ENCODE measurements at places on chromosomes 2 and 18.

- DNase-seq, result no peak
Observed at GRCh38 chr2:157442636-157443035, 1.3 kb downstream of the CYTIP start.

GRCh38 chr2:68687018-68687417 is 43.6 kb downstream of the PROKR1 start:
- DNase-seq, result no peak

GRCh38 chr2:206250041-206250897 is 24.2 kb upstream of the ZDBF2 start:
- DNase-seq, result no peak

- no peak for DNase-seq
Observed at GRCh38 chr18:32302806-32303205, 113.0 kb downstream of the MEP1B start.

GRCh38 chr2:17557596-17557995 is 17.1 kb downstream of the VSNL1 start:
- DNase-seq, result no peak

GRCh38 chr2:150729495-150729955 is 242.1 kb upstream of the RND3 start:
- DNase-seq, result no peak

- no peak for DNase-seq
Observed at GRCh38 chr2:105592288-105592687, 152.4 kb upstream of the NCK2 start.

- no peak for DNase-seq
Observed at GRCh38 chr18:8368512-8369217, 240.6 kb upstream of the RAB12 start.

GRCh38 chr18:13217466-13217961 is 1.0 kb upstream of the LDLRAD4 start:
- peak; percentile 11 for DNase-seq

DNA sequence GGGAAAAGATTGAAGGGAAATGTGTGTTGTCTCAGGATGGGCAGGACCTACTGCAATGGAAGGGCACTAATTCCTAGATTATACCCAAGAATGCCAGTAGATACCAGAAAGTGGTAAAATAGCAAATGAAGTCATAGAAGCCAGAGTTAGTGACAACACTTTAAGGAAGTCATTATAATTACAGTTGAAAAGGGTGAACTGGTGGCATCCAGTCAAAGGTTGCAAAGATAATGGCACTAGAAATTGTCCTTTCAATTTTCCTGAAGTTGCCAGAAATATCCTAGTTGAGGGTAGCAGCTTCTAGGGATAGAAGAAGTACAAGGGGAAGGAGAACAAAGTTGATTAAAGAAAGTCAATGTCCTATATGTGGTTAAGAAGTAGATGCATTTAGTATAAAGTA is 68.8 kb upstream of the GLS start:
- no peak for DNase-seq

DNA sequence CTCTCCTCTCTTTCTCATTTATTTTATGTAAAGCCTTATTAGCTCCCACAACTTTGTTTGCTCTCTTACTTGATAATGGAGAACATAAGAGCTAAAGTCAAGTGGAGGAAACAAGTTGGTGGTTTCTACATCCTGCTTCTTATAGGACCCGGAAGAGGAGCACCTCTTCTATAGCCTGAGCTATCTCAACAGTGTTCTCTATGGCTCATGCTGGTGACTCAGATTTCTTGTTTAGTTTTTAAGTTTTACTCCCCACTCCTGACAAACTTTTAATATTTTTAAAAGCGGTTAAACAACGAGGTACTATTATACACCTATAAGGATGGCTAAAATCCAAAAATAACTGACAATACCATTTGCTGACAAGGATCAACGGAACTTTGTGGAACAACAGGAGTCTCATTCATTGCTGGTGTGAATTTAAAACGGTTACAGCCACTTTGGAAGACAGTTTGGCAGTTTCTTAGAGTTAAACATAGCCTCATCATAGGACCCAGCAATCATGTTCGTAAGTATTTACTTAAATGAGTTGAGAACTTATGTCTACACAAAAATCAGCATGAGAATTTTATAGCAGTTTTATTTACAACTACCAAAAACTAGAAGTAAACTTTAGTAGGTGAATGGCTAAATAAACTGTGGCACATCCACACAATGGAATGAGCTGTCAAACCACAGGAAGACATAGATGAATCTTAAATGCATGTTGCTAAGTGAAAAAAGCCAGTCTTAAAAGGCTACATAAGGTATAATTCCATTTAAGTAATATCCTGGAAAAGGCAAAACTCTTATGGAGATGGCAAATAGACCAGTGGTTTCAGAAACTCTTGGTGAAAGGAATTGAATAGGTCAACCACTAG is 12.7 kb upstream of the CDC42EP3 start:
- DNase-seq, result no peak

DNA sequence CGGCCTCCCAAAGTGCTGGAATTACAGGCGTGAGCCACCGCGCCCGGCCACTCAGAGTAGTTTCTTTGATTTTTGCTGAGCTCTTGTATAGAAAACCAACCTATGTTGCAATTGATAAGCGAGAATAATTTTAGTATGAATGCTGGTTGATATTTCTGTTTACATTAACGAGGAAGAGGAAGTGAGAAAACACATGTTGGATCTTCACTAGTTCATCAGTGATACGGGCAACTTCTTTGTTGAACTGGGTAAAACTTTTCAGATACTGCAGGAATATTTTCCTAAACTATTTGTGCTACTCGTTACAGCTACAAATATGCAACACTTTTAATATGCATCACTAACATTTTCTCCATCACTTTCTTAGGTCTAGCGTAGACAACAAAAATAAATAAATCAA is 67.9 kb upstream of the SLC25A52 start:
- DNase-seq, result no peak

GRCh38 chr2:169649278-169649677 is 44.9 kb downstream of the CFAP210 start:
- DNase-seq, result no peak

GRCh38 chr2:187117483-187117882 is 268.5 kb upstream of the ZSWIM2 start:
- DNase-seq, result no peak

- DNase-seq, result no peak
Observed at GRCh38 chr2:148971547-148971946, 67.0 kb upstream of the LYPD6B start.

GRCh38 chr2:188477564-188478103 is 186.0 kb downstream of the GULP1 start:
- DNase-seq, result no peak

- DNase-seq, result no peak
Observed at GRCh38 chr2:188785061-188785460, 189.1 kb upstream of the COL3A1 start.

GRCh38 chr2:220465700-220466099 is 838.3 kb downstream of the SLC4A3 start:
- no peak for DNase-seq

DNA sequence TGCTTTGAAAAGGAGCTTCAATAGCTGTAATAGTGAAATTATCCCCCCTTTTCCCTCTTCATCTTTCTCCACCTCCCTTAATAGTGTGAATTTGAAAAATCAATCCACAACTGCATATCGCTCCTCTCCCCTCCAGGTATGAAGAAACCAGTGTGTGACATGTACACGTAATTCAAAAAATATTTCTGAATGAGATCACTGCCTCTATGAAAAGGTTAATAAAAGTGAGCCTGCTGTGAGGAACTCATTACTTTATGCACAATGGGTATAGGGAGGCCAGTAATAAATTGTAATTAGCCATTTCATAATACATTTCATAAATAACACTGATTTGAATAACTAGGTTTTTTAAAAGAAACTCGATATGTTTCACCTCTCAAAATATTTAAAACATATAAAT is 209.0 kb upstream of the KYNU start:
- no peak for DNase-seq

DNA sequence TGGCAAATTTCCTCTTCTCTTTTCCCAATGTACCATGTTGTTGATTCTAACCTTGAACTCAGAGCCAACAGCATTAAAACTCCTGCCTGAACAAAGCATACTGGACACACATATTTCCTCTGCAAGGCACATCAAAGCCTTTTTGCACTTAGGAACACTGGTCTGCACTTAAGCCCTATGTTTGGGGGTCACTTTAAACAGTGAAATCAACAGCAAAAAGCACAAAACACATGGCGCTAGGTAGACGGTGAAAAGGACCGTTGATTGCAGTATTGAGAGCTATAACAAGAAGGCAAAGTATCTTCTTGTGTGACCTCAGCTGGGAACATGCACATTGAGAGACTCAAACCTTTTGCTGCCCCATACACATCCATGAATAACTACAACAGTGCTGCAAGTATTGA is 83.9 kb upstream of the SH3BP4 start:
- no peak for DNase-seq

GRCh38 chr2:127884436-127884835 is 1.3 kb downstream of the AMMECR1L start:
- DNase-seq, result no peak

- DNase-seq, result no peak
Observed at GRCh38 chr2:161965994-161966393, 108.0 kb downstream of the DPP4 start.

DNA sequence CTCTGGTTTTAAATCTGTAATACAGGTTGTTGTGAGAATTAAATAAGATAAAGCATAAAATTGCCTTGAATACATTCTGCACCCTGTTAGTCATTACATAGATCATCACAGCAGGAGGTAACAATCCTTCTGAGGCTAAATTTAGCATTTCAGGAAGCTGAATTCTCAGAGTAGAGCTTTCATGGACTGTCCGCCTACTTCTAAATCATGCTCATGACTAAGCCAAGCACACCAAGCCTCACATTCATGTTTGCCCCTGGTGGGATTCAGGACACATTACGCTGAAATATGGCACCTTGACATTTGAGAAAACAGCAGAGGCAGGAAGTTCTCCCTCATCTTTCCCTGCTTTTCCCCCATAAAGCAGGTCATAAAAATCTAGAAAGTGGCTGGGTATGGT is 16.6 kb upstream of the PIK3C3 start:
- DNase-seq, result no peak

DNA sequence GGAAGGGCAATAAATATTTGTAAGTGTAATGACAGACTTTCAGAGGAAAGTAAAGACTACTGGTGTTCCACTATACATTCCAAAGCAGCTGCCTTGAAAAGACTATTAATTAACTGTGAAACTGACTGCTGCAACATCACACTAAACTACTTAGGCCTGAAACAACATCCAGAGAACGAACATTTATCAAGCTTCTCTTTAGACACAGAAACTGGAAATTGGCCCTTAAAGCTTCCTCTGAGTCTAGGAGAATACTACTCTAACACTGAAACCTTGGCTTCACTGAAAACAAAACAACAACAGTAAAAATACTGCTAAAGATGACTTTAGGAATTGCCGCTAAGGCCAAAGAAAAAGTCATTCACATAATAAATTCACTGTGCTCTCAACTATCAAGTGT is 74.6 kb downstream of the ESCO1 start:
- no peak for DNase-seq

- DNase-seq, result no peak
Observed at GRCh38 chr2:234502285-234502918, 5.5 kb upstream of the ARL4C start.

DNA sequence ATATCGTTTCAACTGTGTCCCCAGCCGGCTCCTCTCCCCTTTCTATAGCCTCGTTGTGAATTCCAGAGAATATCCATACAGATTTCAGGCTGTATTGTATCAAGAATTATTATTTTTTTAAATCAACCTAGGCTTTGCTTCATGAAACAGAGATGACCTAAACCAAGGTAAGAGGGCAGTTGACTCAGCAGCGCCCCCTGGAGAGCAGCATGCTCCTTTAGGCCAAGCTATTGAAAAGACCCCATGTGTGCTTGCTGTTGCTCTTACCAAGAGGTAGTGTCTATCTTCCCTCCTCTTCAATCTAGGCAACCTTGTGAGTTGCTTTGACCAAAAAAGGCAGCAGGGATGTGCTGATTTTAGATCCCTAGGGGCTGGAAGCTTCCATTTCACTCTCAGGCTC is 426.7 kb upstream of the SMIM21 start:
- DNase-seq, result no peak

GRCh38 chr2:58195662-58196061 is 45.5 kb downstream of the FANCL start:
- DNase-seq, result no peak

DNA sequence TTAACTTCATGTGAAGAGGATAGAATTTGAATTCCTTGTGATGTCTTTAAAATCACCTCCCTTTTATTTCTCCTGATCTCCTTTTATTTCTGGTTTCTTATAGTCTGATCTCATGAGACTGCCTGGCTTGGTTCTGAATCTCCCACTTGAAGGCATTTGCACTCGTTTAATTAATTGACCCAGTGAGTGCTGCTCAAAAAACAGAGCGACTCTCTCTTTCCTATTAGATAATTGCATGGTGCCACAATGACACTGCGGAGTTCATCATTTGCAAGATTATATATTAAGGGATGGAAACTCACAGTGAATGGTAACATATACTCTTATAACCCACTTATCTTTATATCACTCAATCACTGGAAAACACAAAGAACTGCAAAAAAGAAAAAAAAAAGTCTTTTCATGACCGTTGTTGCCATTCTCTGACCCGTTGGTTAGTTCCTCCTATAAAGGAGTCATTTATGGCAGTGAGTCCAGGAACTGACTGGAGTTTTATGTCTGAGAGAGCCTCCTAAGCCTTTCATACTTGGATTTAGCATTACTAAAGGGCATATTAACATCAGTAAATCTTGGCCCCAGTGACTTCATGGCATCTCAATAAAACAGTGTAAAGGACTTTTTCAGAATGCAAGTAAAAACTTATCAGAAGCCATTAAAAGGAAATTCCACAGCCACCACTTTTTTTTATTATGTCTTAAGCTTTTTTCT is 103.3 kb upstream of the EPHA4 start:
- no peak for DNase-seq

DNA sequence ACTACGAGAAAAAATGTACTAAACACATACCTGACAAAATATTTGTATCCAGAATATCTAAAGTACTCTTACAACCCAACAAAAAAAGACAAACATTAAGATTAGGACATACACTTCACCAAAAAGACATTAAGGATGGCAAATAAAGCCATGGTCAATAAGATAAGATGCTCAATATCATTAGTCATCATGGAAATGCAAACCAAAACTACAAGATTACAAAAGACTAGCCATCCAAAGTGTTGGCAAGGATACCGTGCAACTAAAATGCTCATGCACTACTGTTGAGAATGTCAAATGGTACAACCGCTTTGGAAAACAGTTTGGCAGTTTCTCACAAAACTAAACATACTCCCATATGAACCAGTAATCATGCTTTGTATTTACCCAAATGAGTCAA is 29.7 kb downstream of the MAP3K2 start:
- no peak for DNase-seq

DNA sequence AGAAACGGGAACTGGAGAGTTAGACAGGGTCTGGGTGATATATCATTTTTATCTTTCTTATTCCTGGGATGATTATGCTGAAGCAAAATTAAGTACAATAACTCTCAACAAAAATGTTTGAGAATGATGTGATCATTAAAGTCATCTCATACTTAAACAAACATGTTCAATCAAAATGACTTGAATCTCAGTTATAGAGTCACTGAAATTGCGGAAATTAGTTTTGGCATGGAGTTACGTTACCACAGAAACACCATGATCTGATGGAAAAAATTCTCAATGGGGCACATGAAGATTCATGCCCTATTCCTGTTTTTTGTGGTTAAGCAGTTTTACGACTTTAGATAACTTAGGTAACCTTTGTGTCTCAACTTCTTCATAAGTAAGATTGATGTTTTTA is 757.7 kb downstream of the EPHA4 start:
- no peak for DNase-seq

- DNase-seq, result no peak
Observed at GRCh38 chr18:36398419-36398818, 100.9 kb downstream of the FHOD3 start.

GRCh38 chr2:109239720-109240119 is 110.7 kb downstream of the SH3RF3 start:
- DNase-seq, result no peak
